ENCODE measurements at places on chromosomes 5 and 9.

GRCh38 chr5:153437251-153437650, 53.2 kb upstream of the GRIA1 start:
- no peak for DNase-seq

DNA sequence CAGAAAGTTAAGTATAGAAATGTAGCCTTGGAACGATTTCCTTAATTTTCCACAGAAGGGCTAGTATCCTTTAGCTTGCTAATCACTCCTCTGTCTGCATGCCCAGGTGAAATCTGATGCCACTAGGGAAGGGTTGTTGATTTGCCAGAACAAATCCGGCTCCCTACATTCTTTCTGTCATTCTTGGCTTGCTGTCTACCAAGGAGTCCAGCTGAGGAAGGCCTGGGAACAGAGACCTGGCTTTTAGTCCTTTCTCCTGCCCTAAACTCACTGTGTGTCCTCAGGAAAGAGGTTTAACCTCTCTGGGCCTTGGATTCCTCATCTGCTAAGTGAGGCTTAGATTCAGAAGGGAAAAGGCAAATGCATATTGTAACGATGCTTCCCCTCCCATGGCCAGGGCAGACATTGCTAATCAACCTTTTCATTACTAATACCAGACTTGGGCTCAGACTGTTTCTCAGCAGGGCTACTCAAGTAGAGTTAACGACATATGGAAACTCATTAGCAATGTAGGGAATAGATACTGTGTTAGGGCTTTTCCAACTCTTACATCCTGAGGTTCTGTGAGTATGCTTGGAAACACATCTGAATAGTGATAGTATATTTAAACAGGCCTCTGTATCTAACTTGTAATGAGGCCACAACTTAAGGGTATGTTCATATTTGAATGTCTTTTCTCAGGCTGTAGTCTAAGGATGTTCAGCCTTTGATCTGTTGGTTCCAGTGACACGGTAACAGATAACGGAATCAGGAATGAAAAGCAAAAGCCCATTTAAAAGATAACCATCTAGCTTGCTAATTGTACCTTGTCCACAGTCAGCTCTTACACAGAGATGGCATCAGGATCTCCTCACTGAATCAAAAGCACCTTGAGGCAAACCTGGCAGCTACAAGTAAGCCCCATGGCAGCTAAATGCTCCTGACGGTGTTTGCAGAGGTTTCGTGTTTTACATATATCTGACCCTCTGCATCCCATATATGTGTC, 4.1 kb downstream of the GALNT10 start:
- DNase-seq, result peak; percentile 72

DNA sequence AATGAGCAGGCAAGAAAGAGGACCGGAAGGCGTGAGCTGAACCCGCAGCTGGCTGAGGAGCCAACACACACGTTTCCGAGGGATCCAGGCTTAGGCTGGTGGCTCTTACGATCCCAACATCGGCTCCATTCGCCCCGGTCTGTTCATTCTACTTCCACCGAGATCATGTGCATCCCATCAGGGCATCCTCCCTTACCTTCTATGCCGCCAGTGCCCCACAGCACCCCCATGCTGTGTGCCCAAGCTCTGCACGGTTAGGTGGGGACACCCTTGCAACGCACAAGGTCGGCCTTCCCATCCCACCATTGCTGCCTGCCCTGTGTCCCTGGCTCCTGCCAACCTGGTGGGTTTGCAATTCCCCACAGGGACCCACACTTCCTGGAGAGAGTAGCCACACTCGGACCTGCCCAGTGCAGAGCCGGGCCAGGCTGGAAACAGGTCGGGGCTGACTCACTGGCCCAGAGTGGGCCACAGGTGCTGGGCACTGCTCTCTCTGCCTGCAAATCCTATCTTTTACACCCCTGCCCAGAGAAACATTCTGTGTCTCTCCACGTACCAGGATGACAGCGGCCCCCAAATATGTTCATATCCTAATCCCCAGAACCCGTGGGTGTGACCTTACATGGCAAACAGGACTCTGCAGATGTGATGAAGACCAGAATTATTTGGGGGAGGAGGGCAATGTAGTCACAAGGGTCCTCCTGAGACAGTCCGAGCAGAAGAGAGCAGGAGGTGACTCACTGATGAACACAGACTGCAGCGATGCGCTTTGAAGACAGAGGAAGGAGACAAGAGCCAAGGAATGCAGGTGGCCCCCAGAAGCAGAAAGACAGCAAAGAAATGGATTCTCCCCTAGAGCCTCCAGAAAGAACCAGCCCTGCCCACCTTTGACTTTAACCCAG, 182.2 kb downstream of the AUH start:
- no peak for DNase-seq

DNA sequence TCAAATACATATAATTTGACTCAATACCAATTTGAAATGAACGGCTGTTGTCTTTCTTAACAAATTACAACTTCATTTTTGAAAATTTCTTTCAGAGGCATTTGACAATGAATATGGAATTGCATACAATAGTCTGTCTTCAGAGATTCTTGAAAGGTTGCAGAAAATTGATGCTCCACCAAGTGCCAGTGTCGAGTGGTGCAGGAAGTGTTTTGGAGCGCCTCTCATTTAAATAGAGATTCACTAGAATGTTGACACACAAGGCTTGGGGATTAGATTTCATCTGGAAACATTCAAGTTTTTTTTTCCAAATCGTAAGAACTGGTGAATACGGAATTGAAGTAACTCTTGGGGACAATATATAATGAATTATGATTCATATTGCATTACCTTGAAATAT, 8.1 kb downstream of the RPS6 start:
- no peak for DNase-seq

- DNase-seq, result no peak
Measured at GRCh38 chr5:72501488-72501887, 5.7 kb downstream of the ZNF366 start.

GRCh38 chr9:21311889-21312288, 6.8 kb upstream of the IFNA5 start:
- no peak for DNase-seq

DNA sequence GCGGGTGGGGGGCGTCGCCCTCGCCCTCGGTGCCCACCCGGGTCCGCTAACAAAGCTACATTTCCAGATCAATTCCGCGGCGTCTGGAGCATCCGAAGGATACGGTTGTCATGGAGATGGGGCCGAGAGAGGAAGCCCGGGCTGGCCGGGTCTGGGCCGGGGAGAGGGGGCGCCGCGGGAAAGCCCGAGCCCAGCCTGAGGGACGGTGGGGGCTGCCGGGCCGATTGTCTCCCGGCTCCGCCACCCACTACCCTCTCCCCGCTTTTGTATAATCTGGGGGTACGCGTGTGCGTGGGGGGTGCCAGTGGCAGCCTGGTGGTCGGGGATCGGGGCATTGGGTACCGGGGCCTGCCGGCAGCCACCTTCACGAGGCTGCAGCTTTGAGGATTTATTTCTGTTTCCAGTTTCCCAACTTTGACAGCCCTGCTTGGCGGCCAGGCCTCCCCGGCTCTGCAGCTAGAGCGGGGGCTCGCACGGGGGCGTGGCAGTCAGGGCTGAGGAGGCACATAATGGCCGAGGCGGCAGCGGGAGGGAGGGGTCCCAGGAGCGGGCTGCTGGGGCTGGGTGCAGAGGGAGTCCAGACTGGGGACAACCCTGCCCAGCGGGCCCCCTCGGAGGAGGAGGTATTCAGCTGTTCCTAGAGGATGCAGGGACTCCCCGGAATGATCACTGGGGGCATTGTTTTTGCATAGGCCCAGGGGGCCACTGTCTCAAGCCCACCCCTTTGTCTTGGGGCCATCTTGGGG, 626 bp downstream of the PSD2 start:
- no peak for DNase-seq

- DNase-seq, result no peak
Measured at GRCh38 chr5:10018201-10019069, 231.3 kb downstream of the ATPSCKMT start.

Measured in femur (tissue), 1 donor.